GOT3 (cell line): ENCODE measurements at places on chromosomes 3 and 15.

- peak; percentile 10 for DNase-seq
Observed at GRCh38 chr15:98800437-98801233, 152.3 kb downstream of the IGF1R start.

- DNase-seq = no peak
Observed at GRCh38 chr3:169529013-169529412, 134.5 kb downstream of the MECOM start.

GRCh38 chr3:94117729-94118128, 54.9 kb downstream of the NSUN3 start:
- DNase-seq = no peak

DNA sequence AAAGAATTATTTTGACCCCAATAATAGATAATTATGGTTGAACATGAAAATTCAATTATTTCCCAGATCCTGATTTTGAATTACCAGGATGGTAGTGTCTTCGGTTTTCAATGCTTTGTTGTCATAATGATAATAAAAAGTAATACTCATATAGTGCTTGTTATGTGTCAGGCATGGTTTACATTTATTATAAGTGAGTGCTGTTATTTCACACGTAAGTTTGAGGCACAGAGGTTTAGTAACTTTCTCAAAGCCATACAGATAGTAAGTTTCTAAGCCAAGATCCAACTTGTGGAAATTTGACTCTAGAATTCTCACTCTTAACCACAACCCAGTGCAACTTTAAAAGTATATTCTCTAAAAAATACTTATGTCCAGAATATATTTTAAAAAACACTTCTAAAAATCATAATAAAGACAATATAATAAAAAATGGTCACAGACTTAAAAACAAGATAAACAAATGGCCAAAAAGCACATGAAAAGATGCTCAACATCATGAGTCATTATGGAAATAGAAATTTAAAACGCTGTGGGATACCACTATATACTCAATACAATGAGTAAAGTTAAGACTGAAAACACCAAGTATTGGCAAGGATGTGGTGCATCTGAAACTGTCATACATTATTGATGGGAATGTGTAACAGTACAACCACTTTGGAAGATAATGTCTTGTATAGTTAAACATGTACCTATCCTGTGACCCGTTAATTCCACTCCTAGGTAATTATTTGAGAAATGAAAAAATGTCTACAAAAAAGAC, 45.2 kb downstream of the SPRED1 start:
- no peak for DNase-seq

GRCh38 chr3:141945726-141946485, 69.5 kb downstream of the ATP1B3 start:
- no peak for DNase-seq

- peak; percentile 53 for DNase-seq
Observed at GRCh38 chr3:159763011-159763601, 225.5 kb upstream of the IL12A start.
